Activated naive CD8-positive, alpha-beta T cell treated with anti-CD3 and anti-CD28 coated beads for 36 hours (primary cell): ENCODE measurements at places on chromosomes 12 and 14. TPM values are rescaled to one million over a fixed set of nuclear protein-coding genes. Genes with fewer than 3 reads are reported as not detected.

DNA sequence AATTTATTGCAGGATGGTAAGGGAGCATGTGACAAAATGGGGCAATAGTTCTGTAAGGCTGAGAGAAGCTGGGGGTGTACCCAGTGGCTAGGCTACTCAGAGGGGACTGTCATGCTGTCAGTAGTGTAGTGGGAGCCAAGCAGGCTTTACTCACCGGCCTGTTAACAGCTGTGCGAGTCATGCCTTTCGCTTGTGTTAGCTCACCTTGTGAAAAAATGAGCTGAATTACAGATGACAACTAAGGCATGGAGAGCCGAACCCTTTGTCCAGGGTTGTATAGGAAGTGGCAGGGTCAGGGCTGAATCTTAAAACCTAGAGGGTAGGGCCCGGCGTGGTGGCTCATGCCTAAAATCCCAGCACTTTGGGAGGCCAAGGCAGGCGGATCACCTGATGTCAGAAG is 37.9 kb downstream of the SH2B3 start:
- DNase-seq, result peak; percentile 49

DNA sequence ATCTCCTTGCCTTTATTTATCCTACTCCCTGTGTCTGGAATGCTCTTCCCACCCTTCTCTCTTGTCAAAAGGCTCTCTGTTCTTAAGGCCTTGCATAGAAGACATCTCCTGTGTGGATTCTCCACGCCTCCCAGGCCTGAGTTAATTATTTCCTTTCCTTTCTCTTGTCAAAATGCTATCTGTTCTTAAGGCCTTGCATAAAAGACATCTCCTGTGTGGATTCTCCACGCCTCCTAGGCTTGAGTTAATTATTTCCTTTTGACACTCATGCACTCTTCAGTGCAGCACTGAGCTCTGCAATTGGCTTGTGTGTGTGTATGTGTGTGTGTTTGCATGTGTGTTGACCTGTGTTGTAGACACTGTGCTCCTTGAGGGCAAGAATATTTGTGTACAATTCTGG is 52.1 kb upstream of the DCD start:
- DNase-seq, result no peak

DNA sequence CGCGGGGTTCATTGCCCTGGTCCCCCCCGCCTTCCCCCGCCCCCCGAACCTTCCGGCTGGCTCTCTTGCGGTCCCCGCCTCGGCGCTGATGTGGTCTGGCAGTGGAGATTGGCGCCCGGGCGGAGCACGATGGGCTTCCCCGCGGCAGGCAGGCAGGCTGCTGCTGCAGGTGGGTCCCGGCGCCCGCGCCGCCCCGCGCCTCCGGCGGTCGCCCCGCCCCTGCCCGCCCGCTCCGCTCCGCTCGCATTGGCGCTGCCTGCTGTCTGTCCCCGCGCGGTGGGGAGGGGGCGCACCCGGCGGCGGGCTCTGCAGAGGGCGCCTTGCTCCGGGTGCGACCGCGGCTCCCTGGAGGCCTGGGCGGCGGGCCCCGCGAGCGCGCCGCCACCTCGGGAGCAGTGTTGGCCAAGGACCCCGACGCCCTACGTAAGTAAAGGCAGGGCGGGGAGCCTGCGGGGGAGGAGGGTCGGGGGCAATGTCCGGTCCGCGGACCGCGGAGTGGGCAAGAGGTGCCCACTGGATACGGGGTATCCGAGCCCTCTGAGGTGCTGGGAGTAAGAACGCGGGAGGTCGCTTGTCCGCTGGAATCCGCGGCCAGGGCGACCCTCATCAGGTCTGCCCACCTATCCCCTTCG is at the start of gene AKAP5:
AKAP5 (plus strand) TSS at position 309 of the 632 bp plus-strand sequence. CDS start 2,896 bp downstream, outside the sequence.
- DNase-seq, result peak; percentile 73

DNA sequence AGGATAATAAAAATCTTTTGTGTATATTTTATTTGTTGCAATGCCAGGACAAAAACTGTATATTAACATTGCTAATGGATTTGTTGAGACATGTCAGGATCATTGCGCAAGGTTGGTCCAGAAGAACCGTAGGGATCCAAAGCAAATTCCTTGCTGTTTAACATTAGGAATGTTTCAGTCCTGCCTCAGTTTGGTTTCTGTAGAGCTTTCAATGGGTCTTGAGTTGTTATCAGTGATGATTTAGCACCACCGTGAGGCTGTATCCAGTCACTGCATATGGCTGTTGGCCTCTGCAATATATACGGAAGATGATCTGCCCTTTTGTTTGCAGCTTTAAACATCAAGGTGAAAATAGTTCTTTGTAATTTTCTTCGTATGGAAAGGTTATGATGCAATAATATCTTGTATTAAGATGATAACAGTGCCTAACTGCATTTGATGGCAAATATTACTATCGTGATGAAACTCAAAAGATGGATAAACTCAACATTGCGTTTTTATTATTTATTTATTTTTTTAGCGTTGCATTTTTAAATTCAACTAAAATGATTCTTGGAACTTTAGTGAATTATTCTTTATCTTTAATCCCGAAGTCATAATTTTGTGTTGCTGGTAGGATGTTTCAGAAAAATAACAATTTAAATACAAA is 231.2 kb downstream of the AKAP6 start:
- DNase-seq, result peak; percentile 2

- no peak for DNase-seq
Observed at GRCh38 chr12:90261283-90261682, 552.6 kb upstream of the ATP2B1 start.

The CNTN1 gene
- not detected for total RNA-seq

The PLD4 gene
- total RNA-seq, result not detected

The ERGIC2 gene
- total RNA-seq, result 122 TPM

The ACVRL1 gene
- total RNA-seq, result not detected

The OTUB2 gene
- total RNA-seq, result 0.31 TPM
